ENCODE measurements at places on chromosomes 13 and 19. TPM values are rescaled to one million over a fixed set of nuclear protein-coding genes. Genes with fewer than 3 reads are reported as not detected.

Gene KLK3
- total RNA-seq: not detected

Gene KCNN4
- 0.53 TPM for total RNA-seq

Gene KLF2
- total RNA-seq: 8.3 TPM

Gene FTL
- total RNA-seq: 1,646 TPM

Gene UGGT2
- 56.4 TPM for total RNA-seq

Gene YJEFN3
- 0.27 TPM for total RNA-seq

Gene LENG8
- total RNA-seq: 46.4 TPM

Gene B3GNT3
- total RNA-seq: not detected

Gene ZNF329
- 9.5 TPM for total RNA-seq

Gene KLK1
- total RNA-seq: not detected

Gene C19orf38
- total RNA-seq: not detected

Gene SMG9
- 15.7 TPM for total RNA-seq

Gene KLK2
- not detected for total RNA-seq

Gene SCN1B
- total RNA-seq: 10.6 TPM

Gene ZNF730
- total RNA-seq: 3.4 TPM

Gene MAMSTR
- 0.43 TPM for total RNA-seq

Gene ANKLE1
- 1.6 TPM for total RNA-seq

Gene ZNF587
- 47.7 TPM for total RNA-seq

Gene ZNF112
- total RNA-seq: 7.2 TPM

Gene WDR87
- total RNA-seq: not detected

Gene ZNF175
- total RNA-seq: 9.6 TPM

Gene MISP3
- total RNA-seq: 0.29 TPM

Gene ZNF543
- 9.5 TPM for total RNA-seq

Gene IGSF23
- not detected for total RNA-seq

Gene ZNF544
- total RNA-seq: 54.0 TPM

Gene PCDH9
- 4.5 TPM for total RNA-seq

Gene PLIN5
- total RNA-seq: 0.14 TPM

Gene HSH2D
- not detected for total RNA-seq

Gene FSD1
- 16.0 TPM for total RNA-seq

Gene IZUMO2
- total RNA-seq: not detected

All from thoracic aorta endothelial cell (primary cell).